ENCODE measurements at places on chromosomes 3 and 15. TPM values are rescaled to one million over a fixed set of nuclear protein-coding genes. Genes with fewer than 3 reads are reported as not detected.

The DLL4 gene
- total RNA-seq, result 2.3 TPM

The EIF4G1 gene
- total RNA-seq, result 296 TPM

The ITGA11 gene
- 2.8 TPM for total RNA-seq

The LRRC34 gene
- not detected for total RNA-seq

The CCR8 gene
- total RNA-seq, result not detected

The ARNT2 gene
- total RNA-seq, result 19.3 TPM

The FAM81A gene
- 13.1 TPM for total RNA-seq

The STXBP5L gene
- total RNA-seq, result not detected

The FSIP1 gene
- 0.95 TPM for total RNA-seq

The CHRM5 gene
- total RNA-seq, result not detected

The CYP1A1 gene
- total RNA-seq, result 1.5 TPM

The STAC gene
- 2.1 TPM for total RNA-seq

The ZBBX gene
- not detected for total RNA-seq

The PDZRN3 gene
- not detected for total RNA-seq

The ITIH4 gene
- 0.25 TPM for total RNA-seq

The TLR9 gene
- not detected for total RNA-seq

The DAZL gene
- not detected for total RNA-seq

The CPLX3 gene
- not detected for total RNA-seq

The CDC25A gene
- 10.2 TPM for total RNA-seq

The RHCG gene
- 41.0 TPM for total RNA-seq

The GP9 gene
- total RNA-seq, result not detected

The EPB42 gene
- total RNA-seq, result not detected

The SEC11A gene
- 435 TPM for total RNA-seq

The PIERCE2 gene
- total RNA-seq, result 4.8 TPM

The FBXW12 gene
- total RNA-seq, result not detected

The AZI2 gene
- total RNA-seq, result 45.6 TPM

The ECT2 gene
- total RNA-seq, result 75.6 TPM

The MFGE8 gene
- total RNA-seq, result 348 TPM

The SEMA3G gene
- 0.11 TPM for total RNA-seq

The SCN11A gene
- not detected for total RNA-seq

The LYZL4 gene
- total RNA-seq, result not detected

The CA12 gene
- 203 TPM for total RNA-seq

The SOX14 gene
- total RNA-seq, result not detected

The SLC22A14 gene
- 0.12 TPM for total RNA-seq

The EXD1 gene
- 0.35 TPM for total RNA-seq

The GADL1 gene
- total RNA-seq, result not detected

The SI gene
- total RNA-seq, result not detected

The MAP1A gene
- 0.45 TPM for total RNA-seq

The ELL3 gene
- 1.1 TPM for total RNA-seq

The SNTN gene
- not detected for total RNA-seq

The DUOXA2 gene
- not detected for total RNA-seq

The BNC1 gene
- total RNA-seq, result 0.98 TPM

The ARHGEF3 gene
- total RNA-seq, result 7.2 TPM

The SNX4 gene
- total RNA-seq, result 27.3 TPM

The SLC24A5 gene
- total RNA-seq, result not detected

The SLC9C1 gene
- not detected for total RNA-seq

The B2M gene
- 454 TPM for total RNA-seq

The MOBP gene
- 0.03 TPM for total RNA-seq

The NPAP1 gene
- total RNA-seq, result not detected

The COX5A gene
- 526 TPM for total RNA-seq

The RBP2 gene
- not detected for total RNA-seq

The CCR4 gene
- total RNA-seq, result 0.05 TPM

Measured in A549 treated with dexamethasone at 1 μM for 4 hours (cell line).